ENCODE measurements at places on chromosomes 5 and 9. TPM values are rescaled to one million over a fixed set of nuclear protein-coding genes. Genes with fewer than 3 reads are reported as not detected.

The PCDHB4 gene
- total RNA-seq = 4.5 TPM

The HTR4 gene
- total RNA-seq = 1.2 TPM

- DNase-seq = no peak
These were observed 36.0 kb downstream of the CAMK2A start for GRCh38 chr5:150253416-150254208.

DNA sequence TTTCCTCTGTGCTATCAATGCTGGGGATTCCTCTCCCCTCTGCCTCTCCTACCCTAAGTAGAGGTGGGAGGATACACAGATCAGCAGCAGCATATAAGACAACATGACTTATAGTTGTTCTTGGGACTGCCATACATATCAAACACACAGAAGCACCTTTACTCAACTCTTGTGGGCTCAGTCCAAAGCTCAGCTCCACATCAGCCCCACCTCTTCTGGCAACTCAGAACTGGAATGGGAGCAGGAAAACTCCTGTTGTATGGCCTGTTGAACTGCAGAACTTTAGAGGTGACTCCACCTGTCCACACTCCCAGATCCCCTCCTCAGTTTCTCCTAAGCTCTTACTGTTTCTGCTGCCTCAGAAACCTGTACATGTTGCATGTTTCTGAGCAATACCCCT lies 127.8 kb downstream of the SV2C start:
- no peak for DNase-seq

DNA sequence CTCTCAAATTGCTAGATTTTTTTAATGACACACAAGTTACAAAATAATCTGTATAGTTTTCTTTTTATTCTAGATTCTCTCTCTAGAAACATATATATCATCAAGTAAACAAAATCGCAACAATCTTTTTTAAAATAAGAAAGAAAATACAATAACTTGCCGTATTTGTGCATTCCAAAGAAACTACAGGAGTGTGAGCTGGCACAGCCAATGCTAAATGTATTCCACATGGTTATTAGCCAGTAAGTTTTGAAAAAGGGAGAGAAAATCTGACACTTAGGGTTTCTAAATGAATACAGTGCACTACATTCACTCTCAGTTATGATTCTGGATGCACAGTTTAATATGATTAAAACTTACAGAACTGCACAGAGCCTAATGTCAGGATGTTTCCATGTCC lies 117.9 kb downstream of the BNC2 start:
- no peak for DNase-seq

GRCh38 chr5:82601861-82602260 lies 323.7 kb upstream of the RPS23 start:
- no peak for DNase-seq

GRCh38 chr9:99037769-99038483 lies 67.0 kb upstream of the TGFBR1 start:
- no peak for DNase-seq

- no peak for DNase-seq
These were observed 31.7 kb upstream of the MSH3 start for GRCh38 chr5:80622756-80623155.

The PAX5 gene
- not detected for total RNA-seq

GRCh38 chr5:2184563-2185540 lies 302.1 kb upstream of the IRX4 start:
- DNase-seq = no peak

The GABRA1 gene
- 29.8 TPM for total RNA-seq

DNA sequence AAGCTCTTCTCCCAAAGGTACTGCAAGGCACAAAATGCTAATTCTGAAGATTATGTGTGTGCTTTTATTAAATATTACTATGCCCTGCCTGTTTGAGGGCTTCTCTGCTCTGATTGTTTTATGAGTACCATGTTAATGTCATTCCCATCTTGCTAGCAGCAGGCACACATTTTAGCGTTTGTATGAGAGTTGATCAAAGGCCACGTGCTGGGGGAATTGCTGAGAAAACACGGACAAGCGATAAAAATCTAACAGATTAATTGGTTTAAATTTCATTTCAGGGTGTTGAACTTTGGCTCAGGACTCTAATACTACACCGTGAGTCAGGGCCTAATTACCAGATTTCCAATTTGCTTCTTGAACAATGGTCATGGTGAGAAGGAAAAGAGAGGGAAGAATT lies 298.4 kb downstream of the EBF1 start:
- DNase-seq = no peak

DNA sequence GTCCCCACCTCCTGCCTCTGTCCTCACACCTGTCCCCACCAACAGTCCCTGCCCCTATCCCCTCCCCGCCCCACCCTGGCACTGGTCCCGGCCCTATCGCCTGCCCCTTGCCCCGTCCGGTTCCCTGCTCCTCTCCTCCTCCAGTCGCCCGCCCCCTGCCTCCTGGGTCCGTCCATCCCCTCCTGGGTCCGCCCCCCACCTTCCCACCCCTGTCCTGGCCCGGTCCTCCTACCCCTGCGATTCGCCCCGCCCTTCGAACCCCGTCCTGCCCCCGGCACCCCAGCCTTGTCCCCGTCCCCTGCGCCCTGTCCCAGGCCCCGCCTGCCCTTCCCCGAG lies 372 bp downstream of the EDF1 start:
- no peak for DNase-seq

DNA sequence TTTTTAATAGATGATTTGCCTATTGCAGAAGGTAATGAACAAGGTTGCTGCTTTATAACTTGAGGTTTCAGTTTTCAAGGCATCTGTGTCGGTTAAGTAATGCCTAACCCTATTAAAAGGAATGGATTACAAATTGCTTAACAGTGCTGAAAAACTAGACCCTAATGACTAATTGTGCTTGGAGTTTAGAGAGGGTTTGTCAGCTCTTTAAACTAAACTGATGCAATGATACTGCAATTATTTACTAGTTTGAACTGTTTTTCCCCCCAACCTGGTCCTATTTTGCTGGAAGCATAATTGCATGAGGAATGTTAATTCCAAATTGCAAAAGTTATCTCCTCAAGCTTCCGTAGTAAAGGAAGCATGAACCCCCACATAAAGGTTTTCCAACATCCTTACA lies 39.3 kb upstream of the TLX3 start:
- no peak for DNase-seq

DNA sequence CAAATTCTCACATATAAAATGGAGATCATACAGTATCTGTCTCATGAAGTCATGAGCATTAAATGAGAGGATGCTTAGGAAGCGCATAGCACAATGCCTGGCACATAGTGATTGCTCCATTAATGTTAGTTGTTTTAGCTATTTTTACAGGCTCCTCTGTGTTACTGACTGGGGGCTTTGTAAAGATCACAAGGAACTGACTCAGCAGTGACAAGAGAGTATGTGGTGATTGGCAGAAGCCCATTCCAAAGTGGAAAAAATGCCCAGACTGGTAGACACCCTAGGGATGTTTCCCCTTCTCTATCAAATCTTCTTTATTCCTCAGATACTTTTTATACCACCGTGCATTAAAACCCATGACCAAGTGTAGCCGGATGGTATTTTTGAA lies 33.5 kb downstream of the ABLIM3 start:
- DNase-seq = no peak

- DNase-seq = no peak
These were observed 67.6 kb downstream of the UBAP1 start for GRCh38 chr9:34246453-34246852.

- no peak for DNase-seq
These were observed 159.7 kb upstream of the NFIL3 start for GRCh38 chr9:91583161-91583875.

The GDF9 gene
- 1.2 TPM for total RNA-seq

- DNase-seq = no peak
These were observed 128.0 kb downstream of the RFX3 start for GRCh38 chr9:3397766-3398165.

- peak; percentile 80 for DNase-seq
These were observed 590 bp downstream of the RASGRF2 start for GRCh38 chr5:80960531-80961375.

The TMEM252 gene
- total RNA-seq = not detected

- no peak for DNase-seq
These were observed 35.0 kb downstream of the ACTBL2 start for GRCh38 chr5:57447658-57448057.

The FCN1 gene
- total RNA-seq = 0.82 TPM

The DIRAS2 gene
- total RNA-seq = 55.4 TPM

DNA sequence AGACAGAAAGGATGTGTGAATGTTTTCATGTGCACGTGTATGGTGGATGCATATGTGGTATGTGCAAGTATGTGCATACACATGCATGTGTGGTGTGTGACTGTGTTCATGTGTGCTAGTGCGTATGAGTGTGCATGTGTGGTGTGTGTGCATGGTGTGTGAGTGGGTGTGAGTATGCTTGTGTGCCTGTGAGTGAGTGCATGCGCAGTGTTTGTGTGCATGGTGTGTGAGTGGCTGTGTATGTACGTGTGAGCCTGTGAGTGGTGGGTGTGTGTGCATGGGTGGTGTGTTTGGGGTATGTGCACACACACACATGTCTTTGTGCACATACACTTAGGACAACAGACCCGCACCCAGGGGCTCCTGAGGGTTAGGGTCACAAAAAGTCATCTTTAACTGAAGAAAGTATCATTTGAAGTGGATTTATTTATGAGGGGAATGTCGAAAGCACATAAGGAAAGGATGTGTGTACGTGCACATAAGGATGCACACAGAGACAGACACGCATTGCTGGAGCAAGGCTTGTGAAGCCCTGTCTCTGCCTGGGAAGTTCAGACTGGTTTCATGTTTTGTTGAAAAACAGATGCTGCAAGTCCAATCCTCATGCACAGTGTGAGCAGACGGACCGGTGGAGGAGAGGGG lies 237.0 kb downstream of the SYK start:
- no peak for DNase-seq

DNA sequence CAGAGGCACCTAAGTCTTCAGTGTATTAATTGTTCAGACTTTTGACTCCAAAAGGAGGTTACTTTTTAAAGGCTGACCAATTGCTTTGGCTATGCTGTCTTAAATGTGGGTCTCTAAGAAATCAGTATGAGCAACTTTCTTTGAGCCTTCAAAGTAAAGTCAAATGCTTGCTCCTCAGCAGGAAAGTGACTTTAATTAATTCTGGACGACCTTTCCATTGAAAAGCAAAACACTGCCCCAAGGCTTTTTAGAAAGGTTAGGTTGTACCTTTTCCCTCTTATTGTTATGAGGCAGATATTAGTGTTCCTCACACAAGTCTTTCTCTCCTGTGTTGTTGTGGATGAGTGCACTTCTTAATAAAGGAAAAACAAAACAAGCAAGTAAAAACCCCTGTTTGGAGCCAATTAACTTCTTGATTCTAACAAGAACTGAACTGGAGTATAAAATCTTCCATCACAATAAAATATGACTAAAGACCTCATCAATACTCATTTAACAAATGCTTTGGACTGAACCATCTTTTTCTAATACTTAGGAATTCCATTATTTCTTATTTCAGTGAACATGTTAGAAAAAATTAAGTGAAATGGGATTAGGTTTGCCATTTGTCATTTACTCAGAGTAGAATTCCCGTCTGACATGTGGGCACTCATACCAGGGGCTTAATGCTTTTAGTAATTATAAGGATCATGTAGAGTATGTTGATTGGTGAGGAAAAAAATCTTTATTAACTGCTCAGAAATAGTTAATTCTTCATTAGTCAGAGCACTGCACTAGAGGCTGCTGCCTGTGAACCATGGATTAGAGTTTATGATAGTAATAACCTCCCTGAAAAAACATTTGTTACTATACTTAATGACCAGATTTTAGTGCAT lies 159.1 kb upstream of the ZNF608 start:
- DNase-seq = no peak

The FCN2 gene
- total RNA-seq = not detected

DNA sequence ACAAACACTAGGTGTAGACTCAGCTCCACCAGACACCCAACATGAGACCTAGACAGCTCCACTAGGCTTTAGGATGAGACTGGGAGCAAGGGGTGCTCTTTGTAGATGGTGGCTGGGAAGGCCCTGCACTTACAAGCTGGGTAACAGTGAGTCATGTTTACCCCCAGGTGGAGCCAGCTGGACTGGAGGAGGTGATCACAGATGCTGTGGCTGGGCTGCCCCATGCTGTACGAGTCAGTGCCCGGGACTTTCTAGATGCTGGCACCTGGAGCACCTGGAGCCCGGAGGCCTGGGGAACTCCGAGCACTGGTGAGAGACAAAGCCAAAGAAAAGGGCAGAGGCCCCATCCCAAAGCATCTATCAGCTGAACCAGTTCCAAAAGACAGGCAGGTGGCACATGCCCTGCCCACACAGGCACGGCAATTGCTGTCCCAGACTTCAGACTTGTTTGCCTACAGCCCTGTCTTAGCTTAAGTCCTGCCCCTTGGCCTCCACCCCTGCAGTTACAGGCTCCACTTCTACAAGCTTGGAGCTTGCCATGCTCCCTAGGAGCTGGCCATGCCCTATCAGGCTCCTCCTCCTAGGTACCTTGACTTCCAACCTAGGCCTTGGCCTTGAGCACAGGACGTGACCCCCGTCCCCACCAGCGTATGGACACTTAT lies 2.7 kb downstream of the CCL27 start:
- no peak for DNase-seq

- no peak for DNase-seq
These were observed 746 bp upstream of the NPM1 start for GRCh38 chr5:171386861-171387344.

- DNase-seq = no peak
These were observed 337 bp upstream of the DMAC1 start for GRCh38 chr9:7799944-7800285.

DNA sequence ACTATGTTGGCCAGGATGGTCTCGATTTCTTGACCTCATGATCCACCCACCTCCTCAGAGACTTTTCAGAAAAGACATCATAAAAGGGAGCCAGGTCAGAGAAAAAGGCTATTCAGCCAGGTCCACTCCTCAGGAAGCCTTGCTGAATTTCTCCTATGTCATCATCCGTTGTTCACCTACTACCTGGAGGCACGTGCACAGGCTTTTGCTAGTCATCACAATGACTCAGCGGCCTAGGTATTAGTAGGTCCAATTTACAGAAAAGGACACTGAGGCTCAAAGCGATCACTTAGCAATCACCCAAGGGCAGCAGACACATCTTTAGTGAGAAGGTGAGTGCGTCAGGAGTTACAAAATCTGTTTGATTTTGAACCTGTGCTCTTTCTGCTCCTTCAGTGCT lies 72.3 kb upstream of the RAD23B start:
- no peak for DNase-seq

- peak; percentile 65 for DNase-seq
These were observed 48.1 kb downstream of the THBS4 start for GRCh38 chr5:80083101-80083890.

GRCh38 chr5:124728331-124728967 lies 18.0 kb downstream of the ZNF608 start:
- DNase-seq = no peak

The FOXD4L3 gene
- not detected for total RNA-seq

DNA sequence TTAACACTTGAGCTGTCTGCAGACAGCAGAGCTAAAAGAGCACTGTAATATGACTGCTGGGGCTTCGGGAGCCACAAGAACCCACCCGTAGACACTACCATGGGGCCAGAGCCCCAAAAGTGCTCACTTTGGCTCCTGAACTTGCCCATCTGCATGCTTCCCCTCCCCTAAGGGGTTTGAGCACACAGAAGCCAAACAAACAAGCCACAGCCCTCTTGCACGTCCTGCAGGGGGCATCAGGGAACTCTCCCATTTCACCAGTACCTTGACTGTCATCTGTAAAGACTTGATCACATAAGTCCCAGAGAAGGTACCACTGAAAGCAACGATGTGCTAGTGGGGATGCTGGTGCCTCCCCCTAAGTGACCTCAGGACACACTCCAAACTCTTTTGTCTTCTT lies 681.8 kb downstream of the SEMA5A start:
- DNase-seq = no peak

The HMMR gene
- total RNA-seq = 2.9 TPM

Data from frontal cortex (tissue), 4 donors.